ENCODE measurements at places on chromosomes 16 and 17. TPM values are rescaled to one million over a fixed set of nuclear protein-coding genes. Genes with fewer than 3 reads are reported as not detected.

Gene PAFAH1B1
- total RNA-seq = 92.9 TPM

Gene SEZ6
- not detected for total RNA-seq

Gene TBC1D3K
- total RNA-seq = 1.2 TPM

Gene TEDC2
- 50.8 TPM for total RNA-seq

Gene KRT24
- not detected for total RNA-seq

Gene KRT14
- not detected for total RNA-seq

Gene CD300H
- total RNA-seq = not detected

Gene NCOR1
- 49.2 TPM for total RNA-seq

Gene ZNF785
- 7.7 TPM for total RNA-seq

Gene KRTAP17-1
- not detected for total RNA-seq

Gene TMED6
- 0.11 TPM for total RNA-seq

Gene KLHL11
- total RNA-seq = 25.1 TPM

Gene CHST4
- total RNA-seq = 0.43 TPM

Gene DCAKD
- 20.8 TPM for total RNA-seq

Gene SALL1
- total RNA-seq = 6.0 TPM

Gene KRTAP4-4
- not detected for total RNA-seq

Gene ENKD1
- 26.2 TPM for total RNA-seq

Gene ABCC12
- total RNA-seq = not detected

Gene ALOX12
- total RNA-seq = not detected

Gene RNPS1
- 249 TPM for total RNA-seq

All from HT1080 (cell line).